Hindlimb muscle (tissue), 1 donor: ENCODE measurements at places on chromosomes 1 and 21.

DNA sequence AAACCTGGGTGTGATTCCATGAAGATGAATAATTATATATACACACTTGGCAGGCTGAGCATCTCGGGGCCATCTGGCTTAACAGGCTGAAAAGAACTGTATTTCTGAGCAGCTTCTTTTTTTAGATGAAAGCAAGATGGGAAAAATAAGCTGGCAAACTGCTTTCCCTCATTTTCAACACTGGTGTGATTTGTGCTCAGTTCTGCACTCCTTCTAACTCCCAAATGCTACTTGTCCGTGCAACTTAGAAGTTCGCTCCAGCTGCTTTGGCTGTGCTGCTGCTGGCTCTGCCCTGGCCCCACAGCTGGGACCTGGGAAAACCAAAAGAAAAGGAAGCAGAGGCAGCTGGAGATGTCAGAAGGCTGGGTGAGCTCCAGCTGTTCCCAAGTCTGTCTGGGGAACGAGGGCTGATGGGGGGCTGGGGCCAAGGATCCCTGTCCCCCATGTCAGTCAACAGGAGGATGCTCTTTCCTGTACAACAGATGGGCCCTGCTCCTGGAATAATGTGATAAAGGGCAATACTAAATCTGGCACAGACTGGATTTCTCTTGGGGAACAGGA lies 44.9 kb downstream of the PAFAH2 start:
- DNase-seq, result peak; percentile 93

DNA sequence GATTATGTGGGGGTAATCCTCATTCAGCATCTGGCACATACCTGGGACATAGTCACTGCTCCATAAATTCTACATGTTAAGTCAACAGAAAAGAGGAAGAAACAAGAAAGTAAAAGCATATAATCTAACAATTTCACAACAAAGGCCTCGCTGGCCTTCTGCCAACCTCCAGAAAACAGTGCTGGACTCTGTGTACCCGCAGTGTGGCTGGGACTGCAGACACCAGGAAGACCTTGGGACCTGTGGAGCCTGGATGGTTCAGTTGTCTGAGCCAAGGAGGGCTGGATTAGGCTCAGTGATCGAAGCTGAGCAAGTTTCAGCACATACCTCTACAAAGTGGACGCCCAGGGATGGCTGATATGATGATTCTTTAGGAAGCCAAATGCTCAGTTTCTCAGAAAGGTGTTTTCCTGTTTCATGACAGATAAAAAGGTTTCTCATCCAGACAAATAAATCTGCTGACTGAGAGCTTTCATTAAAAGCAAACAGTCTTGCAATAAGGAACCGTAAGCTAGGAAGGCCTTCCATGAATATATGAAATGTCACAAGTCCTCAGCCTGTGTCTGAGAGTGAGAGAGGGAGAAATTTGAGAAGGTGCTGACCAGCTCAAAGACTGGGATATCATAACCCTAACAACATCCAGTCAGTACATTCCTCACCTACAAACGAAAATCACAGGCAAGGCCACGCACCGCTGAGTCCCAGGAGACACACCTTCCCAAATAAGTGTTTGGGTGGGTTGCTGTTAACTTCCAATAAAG lies 48.4 kb downstream of the CAPZB start:
- DNase-seq, result no peak

GRCh38 chr1:93344886-93345632 lies 648 bp upstream of the DR1 start:
- DNase-seq, result no peak

DNA sequence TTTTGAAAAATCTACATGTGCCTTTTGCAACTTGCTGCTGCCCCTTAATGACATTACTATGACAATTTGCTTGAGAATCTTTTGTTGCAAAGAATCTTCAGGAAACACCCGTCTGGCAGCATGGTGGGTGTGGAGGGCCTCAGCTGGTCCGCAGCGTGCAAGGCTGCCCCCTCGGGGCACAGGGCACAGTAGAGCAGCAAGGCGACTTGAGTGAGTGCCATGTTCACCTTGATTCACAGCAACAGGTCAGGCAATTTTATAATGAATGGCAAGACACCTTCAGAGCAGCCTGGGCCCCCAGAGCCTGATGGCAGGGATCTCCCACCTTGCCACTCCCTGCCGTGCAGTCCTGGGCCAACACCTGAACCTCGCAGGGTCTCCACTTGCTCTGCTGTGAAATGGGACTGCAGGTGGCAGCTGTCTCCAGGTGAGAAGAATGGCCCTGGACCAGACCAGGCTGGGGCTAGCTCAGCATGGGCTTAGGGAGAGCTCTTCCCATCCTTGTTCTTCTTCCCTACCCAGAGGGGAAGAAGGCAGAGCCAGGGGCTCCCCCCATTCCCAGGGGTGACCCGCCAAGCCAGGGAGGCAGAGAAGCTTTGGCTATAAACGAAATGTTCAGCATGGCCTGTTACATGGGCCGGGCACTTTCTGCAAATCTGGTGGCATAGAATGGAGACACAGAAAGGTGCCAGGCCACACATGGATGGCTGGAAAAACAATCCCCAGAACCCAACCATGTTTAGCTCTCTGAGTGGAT lies 34.5 kb upstream of the ACTRT2 start:
- DNase-seq, result no peak

DNA sequence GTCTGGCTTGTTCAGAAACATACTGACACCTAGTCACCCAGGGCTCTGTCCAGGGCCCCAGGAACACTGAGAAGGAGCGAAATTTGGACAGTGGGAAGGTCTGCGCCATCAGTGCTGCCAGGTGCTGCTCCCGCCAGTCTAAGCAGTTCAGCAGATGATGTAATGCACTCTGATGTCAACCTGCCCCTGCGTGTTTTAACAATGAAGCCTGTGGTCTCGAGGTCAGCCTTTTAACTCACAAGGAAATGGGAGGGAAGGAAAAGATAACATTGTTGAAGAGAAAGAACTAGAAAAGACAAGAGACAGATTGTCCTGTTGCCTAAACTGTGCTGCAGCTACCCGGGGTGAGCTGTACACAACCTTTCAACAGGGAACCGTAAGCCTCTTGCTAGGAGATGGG lies 126.6 kb upstream of the IFFO2 start:
- no peak for DNase-seq

- DNase-seq, result no peak
These were observed 62.1 kb downstream of the FOXJ3 start for GRCh38 chr1:42272920-42273319.

GRCh38 chr1:71857862-71858261 lies 424.5 kb downstream of the NEGR1 start:
- no peak for DNase-seq

DNA sequence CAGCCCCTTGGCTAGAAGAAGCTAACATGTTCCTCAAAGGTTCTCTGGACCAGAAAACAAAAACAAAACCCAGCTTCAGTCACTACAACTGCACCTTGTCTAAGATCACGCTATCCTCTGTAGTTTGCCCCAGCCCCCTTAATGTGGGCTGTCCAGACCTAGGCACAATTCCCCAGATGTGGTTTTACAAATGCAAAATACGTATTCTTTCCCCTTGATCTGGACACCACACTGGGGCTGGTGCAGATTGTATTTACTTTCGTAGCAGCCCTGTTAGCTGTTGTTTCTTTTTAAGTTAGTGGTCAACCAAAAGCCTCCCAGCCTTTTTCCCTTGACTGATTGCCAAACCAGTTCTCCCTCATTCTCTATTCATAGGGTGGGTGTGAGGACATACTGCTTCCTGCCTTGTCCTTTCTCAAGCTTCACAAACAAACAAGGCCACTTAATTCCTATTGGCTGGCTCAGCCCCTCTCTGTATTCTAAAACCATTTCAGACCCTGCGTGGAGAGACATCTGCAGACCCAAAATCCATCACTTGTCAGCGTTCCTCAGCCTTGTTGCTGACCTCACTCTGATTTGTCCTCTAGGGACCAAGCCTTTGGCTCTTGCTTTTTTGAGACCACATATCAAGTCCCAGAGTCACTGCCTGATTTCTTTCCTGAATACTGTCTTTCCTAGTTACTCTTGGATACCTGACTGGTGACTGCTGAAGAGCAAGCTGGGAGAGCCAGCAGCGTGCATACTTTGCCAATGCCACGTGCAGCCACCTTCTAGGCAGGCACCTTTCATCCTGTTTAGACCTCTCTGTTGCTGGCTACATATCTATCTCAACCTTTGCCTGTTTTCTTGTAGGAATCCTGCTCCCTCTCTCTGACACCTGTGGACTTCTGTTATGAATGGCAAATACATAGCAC lies 96.4 kb upstream of the RAB3GAP2 start:
- peak; percentile 54 for DNase-seq
